ENCODE measurements at places on chromosomes 2 and 18. TPM values are rescaled to one million over a fixed set of nuclear protein-coding genes. Genes with fewer than 3 reads are reported as not detected.

Gene KLHL41
- total RNA-seq, result not detected

Gene KLHL30
- 0.53 TPM for total RNA-seq

Gene CERKL
- not detected for total RNA-seq

Gene SPIRE1
- 42.0 TPM for total RNA-seq

Gene AQP12B
- not detected for total RNA-seq

DNA sequence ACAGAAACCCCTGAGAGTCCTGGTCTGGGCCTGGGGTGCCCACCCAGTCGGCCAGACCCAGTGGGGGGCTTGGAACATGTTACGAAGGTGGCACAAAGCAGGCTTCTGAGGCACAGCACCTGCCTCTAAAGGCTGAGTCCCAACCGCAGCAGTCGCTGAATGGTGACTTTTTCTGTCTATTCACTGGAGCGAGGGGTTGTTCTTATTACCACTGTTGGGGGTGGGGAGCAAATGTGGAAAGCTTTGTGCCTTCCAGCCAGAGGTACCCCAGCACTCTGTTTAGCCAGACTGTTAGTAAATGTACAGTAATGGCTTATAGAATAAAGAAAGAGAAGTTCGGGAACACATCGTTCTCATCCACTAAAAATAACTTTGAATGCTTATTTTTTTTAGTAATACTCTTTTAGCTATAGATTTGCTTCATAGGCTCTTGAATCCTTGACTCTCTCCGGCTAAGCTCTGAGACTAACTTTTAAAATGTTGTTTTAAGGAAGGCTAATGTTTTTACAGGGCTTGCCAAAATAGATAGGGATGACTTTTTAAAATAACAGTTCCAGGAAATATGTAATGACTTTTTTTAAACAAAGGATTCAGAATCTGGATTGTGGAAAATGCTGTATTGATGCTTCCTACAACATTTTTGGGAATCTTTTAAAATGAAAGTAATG, 23.4 kb upstream of the PTPN2 start:
- DNase-seq, result peak; percentile 57

DNA sequence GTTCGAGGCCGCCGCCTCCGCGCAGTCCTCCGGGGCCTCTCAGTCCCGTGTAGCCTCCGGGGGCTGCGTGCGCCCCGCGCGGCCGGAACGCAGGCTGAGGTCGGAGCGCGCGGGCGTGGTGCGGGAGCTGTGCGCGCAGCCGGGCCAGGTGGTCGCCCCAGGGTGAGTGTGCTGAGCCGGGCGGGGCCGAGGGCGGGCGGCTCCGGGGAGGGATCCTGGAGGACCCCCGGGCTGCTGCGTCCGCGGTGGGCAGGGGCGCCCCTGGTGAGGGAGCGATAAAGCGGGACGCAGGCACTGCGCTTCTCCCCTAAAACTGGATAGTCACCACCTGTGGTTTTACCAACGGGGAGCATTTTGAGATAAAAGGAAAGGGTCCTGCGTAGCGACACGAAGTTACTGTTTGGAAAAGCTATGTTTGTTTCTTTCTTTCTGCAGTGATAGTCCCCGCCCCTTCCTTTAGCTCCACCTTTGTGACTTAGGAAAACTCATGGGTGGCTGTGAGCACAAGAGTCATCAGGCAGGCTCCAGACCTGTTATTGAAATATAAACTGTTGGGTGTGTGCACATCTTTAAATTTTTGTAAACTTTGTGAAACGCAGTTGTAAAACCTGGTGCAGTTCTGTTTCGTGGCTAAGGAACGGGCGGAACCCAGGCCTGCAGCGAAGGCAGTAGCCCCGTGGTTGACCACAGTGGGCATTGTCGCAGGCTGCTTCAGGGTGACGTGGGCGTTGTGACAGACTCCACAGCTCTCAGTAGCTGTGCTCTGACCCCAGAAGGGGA, 687 bp downstream of the CTDP1 start:
- peak; percentile 34 for DNase-seq

GRCh38 chr2:54558188-54559005, 102.3 kb downstream of the SPTBN1 start:
- peak; percentile 61 for DNase-seq

GRCh38 chr2:69994166-69994565, 32.7 kb upstream of the ASPRV1 start:
- DNase-seq, result no peak

DNA sequence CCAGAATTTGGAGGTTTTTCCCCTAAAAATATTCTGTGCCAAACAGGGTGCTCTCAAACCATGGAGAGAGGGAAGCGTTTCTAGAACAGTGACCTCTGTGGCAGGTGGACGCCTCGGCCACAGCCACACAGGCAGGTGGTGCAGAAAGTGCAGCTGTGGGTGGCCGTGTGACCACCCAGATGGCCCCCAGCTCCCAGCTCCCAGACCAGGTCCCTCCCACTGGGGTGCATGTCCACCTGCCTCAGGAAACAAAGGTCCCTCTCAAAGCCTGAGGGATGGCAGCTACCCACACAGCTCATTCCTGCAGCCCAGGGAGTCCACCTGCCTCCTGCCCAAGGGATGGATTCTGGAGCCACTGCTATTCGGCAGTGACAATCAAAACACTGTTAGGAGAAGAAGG, 74.5 kb upstream of the PXDN start:
- DNase-seq, result no peak

DNA sequence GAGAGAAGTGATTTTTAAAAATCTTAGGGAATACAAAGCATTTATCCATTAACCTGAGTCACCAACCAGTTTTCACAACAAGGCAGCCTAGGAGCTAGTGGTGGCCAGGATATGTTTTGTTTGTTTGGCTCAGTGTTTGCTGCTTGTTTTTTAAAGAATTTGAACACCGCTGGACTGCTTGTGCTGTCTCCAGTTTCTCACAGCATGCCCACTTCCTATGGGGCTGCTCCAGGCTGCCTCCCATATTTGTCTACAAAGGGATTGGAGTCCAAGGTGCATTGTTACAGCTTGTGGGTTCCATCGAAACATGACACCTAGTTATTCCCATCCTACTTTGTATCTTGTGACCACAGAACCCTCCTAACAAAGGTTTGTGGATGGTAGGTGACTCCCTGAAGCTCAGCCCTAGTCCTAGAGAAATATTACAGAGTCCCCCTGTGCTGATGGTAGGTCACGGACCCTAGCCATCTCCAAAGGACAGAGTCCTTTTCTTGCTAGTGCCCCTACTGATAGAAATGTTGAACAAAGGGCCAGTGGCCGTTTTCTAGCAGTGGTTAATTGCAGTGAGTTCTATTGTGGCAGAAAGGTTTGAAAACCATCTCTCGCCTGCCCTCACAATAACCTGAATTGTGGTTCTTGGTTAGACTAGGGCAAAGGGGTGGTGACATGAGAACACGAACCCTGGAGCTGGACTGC, 23.2 kb downstream of the GPR39 start:
- peak; percentile 31 for DNase-seq

DNA sequence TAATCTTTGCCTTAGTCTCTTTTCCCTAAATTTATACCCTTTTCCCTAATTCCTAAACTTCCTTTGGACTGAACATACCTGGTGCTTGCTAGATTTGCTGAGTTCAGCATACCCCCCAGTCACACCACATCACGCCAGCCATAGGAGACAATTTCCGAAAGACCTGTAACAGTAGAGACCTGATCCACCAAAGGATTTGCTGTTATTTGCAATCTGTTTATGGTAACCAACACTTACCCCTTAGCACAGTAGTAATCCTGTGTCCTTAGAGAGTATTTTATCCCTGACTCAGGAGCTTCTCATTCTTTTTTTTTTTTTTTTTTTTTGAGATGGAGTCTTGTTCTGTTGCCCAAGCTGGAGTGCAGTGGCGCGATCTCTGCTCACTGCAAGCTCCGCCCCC, 8.6 kb downstream of the PSMG2 start:
- DNase-seq, result no peak

- no peak for DNase-seq
These were observed 217.1 kb upstream of the EPAS1 start for GRCh38 chr2:46079985-46080560.

DNA sequence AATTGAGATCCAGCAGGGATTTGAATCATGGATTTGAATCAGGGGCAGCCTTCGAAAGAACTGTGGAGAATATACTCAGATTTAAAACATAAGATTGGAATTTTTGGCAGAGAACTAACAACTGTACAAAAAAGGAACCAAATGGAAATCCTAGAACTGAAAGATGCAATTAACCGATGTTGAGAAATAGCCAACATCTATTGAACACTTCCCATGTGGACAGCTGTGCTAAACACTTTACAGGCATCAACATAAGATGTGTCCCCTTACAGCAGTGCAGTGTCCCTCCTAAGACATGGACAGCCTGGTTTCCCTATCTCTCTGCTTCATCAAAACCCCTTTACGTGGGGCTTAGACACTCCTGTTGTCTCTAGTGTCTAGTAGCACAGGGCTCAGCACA, 3.7 kb upstream of the IL1RN start:
- DNase-seq, result no peak

- DNase-seq, result peak; percentile 16
These were observed 433.7 kb downstream of the MBD2 start for GRCh38 chr18:53790786-53791185.

DNA sequence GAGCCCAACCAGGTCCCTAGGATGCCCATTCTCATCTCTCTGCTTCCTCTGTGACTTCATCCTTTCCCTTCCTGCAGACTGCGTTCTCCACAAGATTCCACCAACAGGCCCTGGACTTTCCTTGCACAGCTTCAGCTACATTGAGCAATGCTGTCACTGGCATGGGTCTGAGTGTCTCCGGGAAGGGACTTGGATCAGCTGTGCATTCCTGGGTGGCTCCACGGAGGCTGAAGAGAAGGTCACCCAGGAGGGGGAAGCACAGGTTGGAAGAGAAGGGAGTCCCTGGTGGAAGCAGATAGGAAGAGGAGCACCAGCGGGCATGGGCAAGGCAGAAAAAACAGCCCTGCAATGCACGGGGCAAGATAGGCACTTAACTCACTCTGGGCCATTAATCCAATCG, 140.5 kb downstream of the UXS1 start:
- DNase-seq, result no peak

GRCh38 chr2:192888109-192888508, 693.4 kb upstream of the TMEFF2 start:
- DNase-seq, result no peak

- DNase-seq, result no peak
These were observed 11.9 kb upstream of the ARHGAP25 start for GRCh38 chr2:68722712-68723111.

All from astrocyte (in vitro differentiated cells and primary cell).